T-cell (primary cell): ENCODE measurements at places on chromosomes 4 and X.

GRCh38 chrX:25968920-25969319, 169.2 kb upstream of the MAGEB18 start:
- no peaks in the 10 kb centered on the region for H3K27me3 ChIP-seq
- DNase-seq, result no peak
- no peaks in the 10 kb centered on the region for H3K36me3 ChIP-seq
- H3K27ac ChIP-seq, result no peak overlapping the region
- no peaks in the 10 kb centered on the region for H3K4me1 ChIP-seq
- H3K4me3 ChIP-seq, result no peak overlapping the region

- H3K36me3 ChIP-seq, result no peaks in the 10 kb centered on the region
- H3K4me3 ChIP-seq, result no peak overlapping the region
- DNase-seq, result no peak
- no peak overlapping the region for H3K27ac ChIP-seq
- no peaks in the 10 kb centered on the region for H3K27me3 ChIP-seq
Measured at GRCh38 chrX:101208152-101208905, 11.3 kb upstream of the DRP2 start.

- no peak overlapping the region for H3K4me3 ChIP-seq
- H3K36me3 ChIP-seq, result no peaks in the 10 kb centered on the region
- no peak overlapping the region for H3K27ac ChIP-seq
Measured at GRCh38 chr4:158428242-158428641, 93.4 kb upstream of the RXFP1 start.

GRCh38 chrX:100294965-100295364, 115.1 kb downstream of the PCDH19 start:
- H3K36me3 ChIP-seq, result no peaks in the 10 kb centered on the region
- H3K4me3 ChIP-seq, result no peak overlapping the region
- H3K4me1 ChIP-seq, result no peaks in the 10 kb centered on the region
- DNase-seq, result no peak
- H3K27me3 ChIP-seq, result no peaks in the 10 kb centered on the region
